ENCODE measurements at places on chromosomes 4 and X.

- DNase-seq: no peak
Observed at GRCh38 chrX:37745835-37746217, 34.0 kb upstream of the CYBB start.

DNA sequence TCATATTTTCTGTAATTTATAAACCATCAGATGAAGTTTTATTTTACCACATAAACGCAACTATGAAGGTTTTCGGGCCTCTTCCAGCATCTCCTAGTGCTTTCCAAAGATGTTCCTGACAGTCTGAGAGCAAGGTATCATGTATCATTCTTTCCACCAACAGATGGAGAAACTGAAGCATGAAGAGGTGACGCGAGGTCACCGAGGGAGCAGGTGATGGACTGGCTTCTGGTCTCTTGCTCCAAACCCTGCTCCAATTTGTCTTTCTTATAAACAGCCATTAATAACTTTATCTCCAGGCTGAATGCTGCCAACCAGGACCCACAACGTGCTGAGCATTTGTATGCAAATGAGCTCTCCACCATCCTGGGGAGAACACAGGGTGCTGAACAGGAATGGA is 86.3 kb upstream of the MAML3 start:
- DNase-seq: no peak

- DNase-seq: no peak
Observed at GRCh38 chr4:183286590-183287308, 33.3 kb downstream of the CLDN22 start.

DNA sequence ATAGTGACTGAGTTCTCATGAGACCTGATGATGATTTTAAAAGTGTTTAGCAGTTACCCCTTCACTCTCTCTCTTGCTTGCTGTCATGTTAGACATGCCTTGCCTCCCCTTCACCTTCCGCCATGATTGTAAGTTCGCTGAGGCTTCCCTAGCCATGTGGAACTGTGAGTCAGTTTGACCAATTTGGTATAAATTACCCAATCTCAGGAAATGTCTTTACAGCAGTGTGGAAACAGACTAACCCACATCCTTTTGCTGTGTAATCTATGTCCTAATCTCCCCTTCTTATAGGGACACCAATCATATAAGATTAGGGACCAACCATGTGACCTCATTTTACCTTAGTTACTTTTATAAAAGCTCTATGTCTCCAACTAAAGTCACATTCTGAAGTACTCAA is 677.8 kb downstream of the ADGRL3 start:
- no peak for DNase-seq

- DNase-seq: no peak
Observed at GRCh38 chr4:57154191-57154590, 44.0 kb upstream of the IGFBP7 start.

DNA sequence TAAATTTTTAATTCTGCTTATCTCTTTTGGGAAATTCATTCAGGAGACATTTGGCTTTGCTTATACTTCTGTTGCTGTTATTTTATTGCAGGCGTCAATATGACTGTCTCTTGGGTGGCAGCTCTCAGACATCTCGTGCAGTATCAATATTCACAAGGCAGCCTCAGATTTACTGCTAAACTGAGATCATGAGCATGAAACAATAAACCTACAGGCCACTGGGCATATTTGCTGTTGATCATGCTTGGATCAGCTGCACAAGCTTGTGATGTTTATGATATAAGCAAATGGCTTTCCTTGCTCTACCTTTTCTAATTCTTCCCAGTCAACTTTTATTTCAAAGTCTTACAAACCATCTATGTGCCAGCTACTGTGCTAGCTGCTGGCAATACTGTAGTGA is 39.2 kb downstream of the TSPAN5 start:
- DNase-seq: no peak

GRCh38 chrX:70219938-70220764 is 14.3 kb upstream of the AWAT1 start:
- DNase-seq: no peak

- DNase-seq: no peak
Observed at GRCh38 chr4:28092610-28093009, 1232.0 kb downstream of the STIM2 start.

DNA sequence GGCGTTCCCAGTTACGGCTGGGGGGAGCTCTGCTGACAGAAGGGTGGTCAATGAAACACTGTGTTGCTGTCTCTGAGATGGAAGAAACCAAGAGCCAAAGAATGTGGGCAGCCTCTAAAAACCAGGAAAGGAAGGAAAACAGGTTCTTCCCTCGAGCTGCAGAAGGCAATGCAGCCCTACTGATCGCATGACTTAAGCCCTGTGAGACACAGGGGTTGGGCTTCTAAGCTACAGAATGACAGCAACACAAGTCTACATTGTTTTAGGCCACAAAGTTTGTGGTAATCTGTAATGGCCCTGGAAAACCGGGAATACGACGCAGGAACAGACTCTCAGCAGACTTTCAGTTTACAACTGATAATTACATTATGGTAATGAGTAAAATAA is 38.2 kb upstream of the MTNR1A start:
- no peak for DNase-seq

- DNase-seq: no peak
Observed at GRCh38 chr4:172344308-172344938, 531.2 kb downstream of the GALNTL6 start.

DNA sequence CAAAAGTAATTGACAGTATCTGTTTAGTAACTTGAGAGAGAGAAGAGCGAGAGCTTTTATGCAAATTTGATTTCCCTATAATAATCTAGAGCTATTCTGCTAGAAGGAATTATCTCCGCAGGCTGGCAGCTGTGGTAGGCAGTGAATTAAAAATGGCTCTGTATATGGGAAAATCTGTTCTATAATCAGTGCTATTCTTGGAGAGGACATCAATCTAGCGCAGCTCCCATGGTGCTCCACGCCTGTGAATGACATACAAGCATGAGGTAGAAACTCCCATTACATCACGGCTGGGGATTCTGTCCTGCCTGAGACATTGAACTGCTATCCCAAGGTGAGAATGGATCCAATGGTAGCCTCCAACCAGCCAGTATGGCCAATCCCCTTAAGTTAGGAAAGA is 179.0 kb downstream of the DHX15 start:
- DNase-seq: no peak

GRCh38 chr4:148021686-148022085 is 289.8 kb downstream of the ARHGAP10 start:
- no peak for DNase-seq

Data from stimulated activated CD8-positive, alpha-beta memory T cell treated with anti-CD3 and anti-CD28 coated beads, Interleukin-15, amount 100 ng/mL, for 24 hours (primary cell).